HCT116 (cell line): ENCODE measurements at places on chromosomes 6 and 20. TPM values are rescaled to one million over a fixed set of nuclear protein-coding genes. Genes with fewer than 3 reads are reported as not detected.

The RCAN2 gene
- 0.57 TPM for total RNA-seq

The NOX3 gene
- total RNA-seq = not detected

The RUNX2 gene
- total RNA-seq = 1.1 TPM

The RHAG gene
- total RNA-seq = 0.57 TPM

The PXMP4 gene
- 9.6 TPM for total RNA-seq

The BACH2 gene
- total RNA-seq = 3.3 TPM

The OPRM1 gene
- not detected for total RNA-seq

The TMEM30A gene
- total RNA-seq = 73.4 TPM

The MUC21 gene
- total RNA-seq = not detected

The TBXT gene
- not detected for total RNA-seq

The MAP3K4 gene
- total RNA-seq = 46.5 TPM

The ID1 gene
- total RNA-seq = 811 TPM

The GABRR2 gene
- 0.57 TPM for total RNA-seq

The SNAI1 gene
- total RNA-seq = 13.4 TPM

The CYP21A2 gene
- 1.4 TPM for total RNA-seq

The SCUBE3 gene
- total RNA-seq = 0.05 TPM

The BMP7 gene
- total RNA-seq = 7.0 TPM

The ETV7 gene
- total RNA-seq = 1.0 TPM

The KIF6 gene
- total RNA-seq = not detected

The ACTL10 gene
- 0.22 TPM for total RNA-seq

The LAMA2 gene
- 8.2 TPM for total RNA-seq

The TSPO2 gene
- total RNA-seq = not detected

The AGER gene
- 22.6 TPM for total RNA-seq

The RAB23 gene
- 11.7 TPM for total RNA-seq

The CLIC5 gene
- 0.20 TPM for total RNA-seq

The LRRC1 gene
- 19.8 TPM for total RNA-seq

The MLIP gene
- total RNA-seq = 0.59 TPM

The SUMO4 gene
- 1.6 TPM for total RNA-seq

The SLC25A27 gene
- 10.7 TPM for total RNA-seq

The ZC3H12D gene
- total RNA-seq = 0.30 TPM

The ADGRF4 gene
- total RNA-seq = not detected

The CNPY3 gene
- total RNA-seq = 49.1 TPM

The PRDM13 gene
- not detected for total RNA-seq

The WFDC10B gene
- not detected for total RNA-seq

The TMEM14B gene
- 83.6 TPM for total RNA-seq

The HLA-E gene
- 108 TPM for total RNA-seq

The ARFGEF3 gene
- total RNA-seq = 3.8 TPM

The BPIFA1 gene
- total RNA-seq = not detected

The LPA gene
- not detected for total RNA-seq

The PERP gene
- total RNA-seq = 85.9 TPM

The BPIFA3 gene
- total RNA-seq = not detected

The KCNQ2 gene
- 86.5 TPM for total RNA-seq

The PROKR2 gene
- not detected for total RNA-seq

The OR2J3 gene
- not detected for total RNA-seq

The UBE2C gene
- 205 TPM for total RNA-seq

The SLA2 gene
- total RNA-seq = 0.12 TPM

The NRSN1 gene
- total RNA-seq = not detected

The HLA-DOB gene
- total RNA-seq = 0.64 TPM

The RFX6 gene
- total RNA-seq = not detected

The SNAP25 gene
- 0.39 TPM for total RNA-seq

The MAP7 gene
- 35.5 TPM for total RNA-seq

The RIPPLY2 gene
- not detected for total RNA-seq

The SLC35F1 gene
- 0.07 TPM for total RNA-seq

The CARMIL1 gene
- total RNA-seq = 21.7 TPM

The TRDN gene
- not detected for total RNA-seq

The CEP162 gene
- total RNA-seq = 5.5 TPM

The SCAND1 gene
- total RNA-seq = 46.2 TPM

The NNAT gene
- total RNA-seq = not detected
